ENCODE measurements at places on chromosomes 7 and 10.

GRCh38 chr7:4083513-4083912 lies 598.6 kb upstream of the FOXK1 start:
- no peak for DNase-seq

DNA sequence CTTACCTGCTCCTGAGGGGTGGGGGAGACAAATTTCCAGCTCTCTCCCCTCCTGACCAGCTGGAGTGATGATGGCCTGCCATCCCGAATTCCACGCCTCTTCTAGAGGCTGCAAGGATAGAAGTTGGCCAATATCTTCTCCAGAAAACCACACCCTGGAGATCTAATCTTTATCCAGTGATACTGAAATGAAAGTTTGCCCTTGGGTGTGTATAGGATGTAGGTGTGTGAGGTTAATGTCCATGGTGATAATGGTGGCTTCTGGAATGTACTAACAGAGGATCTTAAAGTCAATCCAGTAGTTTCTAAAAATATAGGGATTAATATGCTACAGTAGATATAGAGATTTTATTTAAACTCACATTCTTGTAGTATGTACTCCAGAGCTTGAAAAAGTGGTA lies 22.2 kb downstream of the AKR1B15 start:
- DNase-seq = no peak

DNA sequence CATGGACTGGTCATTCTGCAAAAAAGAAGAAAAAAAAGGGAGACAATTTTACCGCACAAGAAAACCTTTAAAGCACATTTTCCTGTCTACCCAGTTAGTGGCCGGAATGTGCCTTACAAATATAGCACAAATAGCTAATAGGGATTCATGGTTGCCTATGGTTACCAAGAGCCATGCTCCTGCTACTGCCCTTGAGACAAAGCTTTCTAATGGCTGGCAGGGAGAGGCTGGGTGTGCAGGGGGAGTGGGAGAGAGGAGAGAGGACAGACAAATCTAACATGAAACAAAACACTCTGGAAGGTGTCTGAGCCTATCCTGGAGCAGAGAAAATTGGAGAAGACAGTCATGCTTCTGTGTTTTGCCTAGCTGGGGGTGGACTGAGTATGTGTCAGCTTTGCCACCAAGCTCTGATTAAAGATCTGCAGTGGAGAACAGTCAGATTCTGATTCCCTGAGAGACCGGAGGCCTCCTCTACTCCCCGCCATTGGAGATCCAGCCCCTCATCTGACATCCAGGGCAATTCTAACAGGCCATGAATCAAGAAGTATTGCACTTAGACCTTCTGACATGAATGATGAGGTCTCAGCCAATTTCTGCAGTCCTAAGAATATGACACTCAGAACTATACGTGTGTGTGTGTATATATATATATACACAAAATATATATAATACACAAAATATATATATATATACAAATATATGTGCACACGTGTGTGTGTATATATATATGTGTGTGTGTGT lies 80.2 kb downstream of the PRTFDC1 start:
- no peak for DNase-seq

DNA sequence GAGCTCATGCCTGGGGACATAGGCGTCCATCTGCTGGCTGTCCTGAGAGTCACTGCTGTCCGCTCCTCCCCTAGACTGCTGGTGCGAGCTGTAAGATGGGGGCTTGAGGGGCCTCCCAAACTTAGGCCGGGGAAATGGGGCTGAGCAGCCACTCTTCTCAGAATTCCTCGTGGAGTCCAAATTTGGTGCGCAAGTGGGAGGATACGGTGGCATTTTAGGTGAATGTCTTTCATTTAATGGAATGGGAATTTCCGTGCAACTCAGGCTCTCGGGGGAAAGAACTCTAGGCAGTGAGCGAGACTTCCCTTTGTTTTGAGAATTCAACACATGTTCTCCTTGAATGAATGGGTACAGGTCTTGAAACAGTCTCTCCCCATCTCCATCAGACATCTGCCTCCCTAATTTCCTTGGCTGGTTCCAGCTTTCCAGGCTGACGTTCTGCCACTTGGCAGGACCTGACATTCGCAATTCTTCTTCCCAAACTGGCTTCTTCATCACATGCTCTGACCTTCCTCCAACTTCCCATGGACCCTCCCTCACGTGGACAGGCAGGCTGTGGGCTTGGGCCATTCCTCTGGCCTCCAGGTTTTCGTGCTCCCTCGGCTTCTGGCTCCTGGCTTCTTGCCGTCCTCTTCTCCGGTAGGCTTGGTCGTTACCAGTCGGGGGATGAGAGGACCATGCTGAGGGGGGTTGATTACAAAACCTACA lies 30.1 kb downstream of the JCAD start:
- DNase-seq = no peak

- no peak for DNase-seq
Observed at GRCh38 chr10:3727268-3727667, 57.7 kb downstream of the KLF6 start.

DNA sequence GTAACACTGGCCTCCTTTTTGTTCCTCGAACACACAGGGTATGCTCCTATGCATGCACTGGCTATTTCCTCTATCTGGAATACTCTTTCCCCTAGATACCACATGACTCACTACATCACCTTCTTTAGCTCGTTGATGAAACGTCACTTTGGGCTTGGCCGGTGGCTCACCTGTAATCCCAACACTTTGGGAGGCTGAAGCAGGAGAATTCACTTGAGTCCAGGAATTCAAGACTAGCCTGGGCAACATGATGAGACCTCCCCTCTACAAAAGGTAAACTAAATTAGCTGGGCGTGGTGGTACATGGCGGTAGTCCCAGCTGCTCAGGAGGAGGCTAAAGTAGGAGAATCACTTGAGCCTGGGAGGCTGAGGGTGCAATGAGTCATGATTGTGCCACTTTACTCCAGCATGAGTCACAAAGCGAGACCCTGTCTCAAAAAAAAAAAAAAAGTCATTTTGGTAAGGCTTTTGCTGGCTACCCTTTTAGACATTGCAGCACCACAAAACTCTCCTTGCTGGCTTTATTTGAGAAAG lies 14.5 kb downstream of the ANKIB1 start:
- no peak for DNase-seq

GRCh38 chr7:26522633-26523032 lies 231.0 kb downstream of the SNX10 start:
- DNase-seq = no peak

DNA sequence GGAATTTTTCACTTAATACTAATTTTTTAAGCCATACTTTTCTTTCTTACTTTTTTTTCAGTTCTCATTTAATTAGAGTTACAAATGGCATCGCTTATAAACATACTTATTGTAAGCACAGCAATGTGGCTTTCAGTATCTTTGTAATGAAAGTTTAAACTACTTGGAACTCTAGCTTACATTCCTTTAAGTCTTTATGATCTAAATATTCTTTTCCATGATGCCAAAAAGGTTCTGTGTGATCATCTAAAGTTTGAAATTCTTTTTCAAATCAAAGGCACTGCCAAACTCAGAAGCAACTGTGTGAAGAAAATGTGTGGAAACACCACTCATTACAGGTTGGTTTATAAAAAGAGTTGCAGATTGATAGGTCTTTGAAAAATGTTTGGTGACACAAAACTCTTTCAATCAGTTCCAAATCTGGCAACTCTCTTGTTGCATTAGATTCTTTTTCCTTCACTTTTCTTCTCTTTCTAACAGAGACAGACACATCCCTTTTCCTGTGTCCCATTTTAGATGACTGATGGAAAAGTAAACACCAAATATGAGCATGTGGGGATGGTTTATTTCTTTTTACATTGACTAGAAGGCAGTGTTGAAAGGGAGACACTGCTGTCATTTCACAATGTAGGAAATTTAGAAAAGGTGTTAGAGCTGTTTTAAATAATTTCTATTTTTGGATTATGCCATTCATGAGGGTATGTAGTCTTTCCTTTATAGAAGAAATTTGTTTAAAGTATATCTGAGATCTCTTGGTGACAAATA lies 392.3 kb downstream of the SUGCT start:
- DNase-seq = no peak

DNA sequence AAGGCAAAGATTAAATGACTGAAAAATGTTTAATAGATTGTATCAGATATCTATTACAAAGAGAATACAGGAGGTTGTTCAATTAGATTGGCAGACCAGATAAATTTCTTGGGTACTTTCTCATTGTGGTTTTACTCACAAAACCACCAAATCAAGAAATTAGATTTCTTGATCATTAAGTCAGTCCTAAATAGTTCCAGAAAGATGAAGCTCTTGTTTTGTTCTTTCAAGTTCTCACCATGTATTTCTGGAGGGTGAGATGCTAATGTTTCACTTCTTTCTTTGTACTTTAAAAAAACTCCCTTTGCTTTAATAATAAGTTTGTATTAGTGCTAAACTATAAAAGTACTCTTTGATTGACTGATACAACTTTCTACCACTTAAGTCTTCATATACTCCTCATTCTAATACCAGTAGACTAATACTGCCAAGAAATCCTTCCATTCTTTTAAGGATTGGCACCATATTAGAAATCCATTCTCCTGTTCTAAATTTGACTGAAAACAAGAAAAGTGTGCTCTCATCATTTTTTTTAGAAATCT lies 69.4 kb downstream of the RNF133 start:
- no peak for DNase-seq

DNA sequence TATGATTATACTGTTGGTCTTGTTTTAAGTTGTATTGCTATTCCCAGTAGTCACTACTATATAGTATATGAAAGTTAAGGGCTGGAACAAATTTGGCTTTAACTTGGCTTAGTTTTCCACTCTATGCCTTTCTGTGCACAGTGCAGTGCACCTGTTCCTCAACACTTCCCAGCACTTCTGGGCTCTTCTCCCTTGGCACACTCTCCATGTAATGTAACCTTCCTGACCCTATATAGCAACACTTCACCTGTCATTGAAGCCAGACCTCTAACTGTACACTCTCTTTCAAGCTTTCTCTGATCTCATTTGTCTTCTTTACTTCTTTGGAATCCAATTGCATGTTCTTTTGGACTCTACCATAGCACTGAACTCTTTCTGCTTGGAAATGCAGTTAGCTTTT lies 83.9 kb upstream of the SMIM30 start:
- no peak for DNase-seq

DNA sequence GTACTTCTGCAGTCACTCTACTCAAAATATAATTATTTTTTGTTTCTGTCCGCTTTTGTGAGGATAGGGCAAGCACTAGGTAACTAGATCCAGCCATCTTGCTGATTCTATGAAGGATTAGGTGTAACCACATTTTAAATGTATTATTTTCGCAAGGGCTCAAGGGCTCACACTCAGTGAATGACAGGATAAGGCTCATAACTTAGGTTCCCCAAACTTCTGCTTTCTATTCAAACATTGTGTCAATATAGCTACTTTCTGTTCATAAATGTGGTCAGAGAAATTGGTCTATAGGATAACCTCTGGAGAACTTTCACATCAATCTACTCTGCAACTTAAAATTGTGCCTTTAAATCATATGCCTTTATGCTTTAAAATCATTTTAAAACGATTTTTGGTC lies 1141.2 kb downstream of the SORCS1 start:
- DNase-seq = no peak

- no peak for DNase-seq
Observed at GRCh38 chr7:123972831-123973230, 47.8 kb downstream of the SPAM1 start.

DNA sequence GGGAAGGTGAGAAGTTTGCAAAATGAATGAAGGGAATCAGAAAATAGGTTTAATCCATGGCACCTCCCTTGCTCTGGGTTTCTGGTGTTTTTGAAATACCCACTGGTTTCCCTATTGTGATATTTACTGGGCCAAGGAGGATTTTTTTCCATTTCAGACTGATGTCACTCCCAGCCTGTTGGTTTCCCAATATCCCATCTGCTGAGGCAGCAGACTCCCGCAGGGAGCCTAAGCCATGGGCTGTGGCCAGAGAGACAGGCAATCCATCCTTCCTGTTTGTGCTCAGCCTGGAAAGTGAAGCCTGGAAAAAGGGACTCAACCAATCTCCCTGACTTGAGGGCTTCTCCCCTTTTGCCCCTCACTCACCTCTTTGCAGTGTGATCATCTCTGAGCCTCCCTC lies 22.8 kb downstream of the FAM107B start:
- no peak for DNase-seq

DNA sequence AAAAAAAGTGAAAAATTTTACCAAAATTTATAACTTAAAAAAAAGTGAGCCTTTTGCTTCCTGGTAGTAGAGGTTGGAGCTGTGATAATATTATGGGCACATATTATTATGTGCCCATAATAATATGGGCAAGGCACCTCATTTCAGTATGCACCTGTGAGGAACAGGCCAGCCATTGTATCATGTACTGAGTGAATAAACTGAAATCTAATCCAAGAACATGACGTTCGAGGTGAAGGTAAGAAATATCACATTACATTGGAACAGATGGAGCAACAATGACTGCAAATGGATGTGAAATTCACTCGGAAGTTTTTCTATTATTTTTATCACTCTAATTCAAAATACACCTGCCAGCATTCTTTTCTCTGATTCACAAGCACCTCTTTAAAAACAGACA lies 216.0 kb downstream of the KLF6 start:
- DNase-seq = no peak

GRCh38 chr10:117699436-117700075 lies 157.0 kb downstream of the EMX2 start:
- no peak for DNase-seq

GRCh38 chr10:122567056-122567660 lies 6.6 kb downstream of the DMBT1 start:
- no peak for DNase-seq

GRCh38 chr10:95295031-95295755 lies 4.4 kb upstream of the PDLIM1 start:
- no peak for DNase-seq

GRCh38 chr10:90741926-90742565 lies 115.8 kb downstream of the HTR7 start:
- no peak for DNase-seq

DNA sequence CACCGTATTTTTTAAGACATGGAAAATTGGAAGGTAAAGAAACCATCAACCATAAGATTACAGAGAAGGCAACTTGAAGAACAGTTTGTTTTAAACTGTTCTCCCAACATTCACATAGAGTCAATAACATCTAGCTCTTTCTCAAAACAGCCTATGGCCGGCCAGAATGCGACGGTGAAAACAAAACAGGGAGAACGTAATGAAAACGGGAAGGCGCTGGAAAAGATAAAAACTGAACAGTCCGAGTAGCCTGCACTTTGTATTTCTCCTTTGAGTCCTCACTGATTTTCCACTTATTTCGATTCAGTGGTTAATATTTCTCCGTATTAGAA lies 637 bp downstream of the MICU1 start:
- no peak for DNase-seq

DNA sequence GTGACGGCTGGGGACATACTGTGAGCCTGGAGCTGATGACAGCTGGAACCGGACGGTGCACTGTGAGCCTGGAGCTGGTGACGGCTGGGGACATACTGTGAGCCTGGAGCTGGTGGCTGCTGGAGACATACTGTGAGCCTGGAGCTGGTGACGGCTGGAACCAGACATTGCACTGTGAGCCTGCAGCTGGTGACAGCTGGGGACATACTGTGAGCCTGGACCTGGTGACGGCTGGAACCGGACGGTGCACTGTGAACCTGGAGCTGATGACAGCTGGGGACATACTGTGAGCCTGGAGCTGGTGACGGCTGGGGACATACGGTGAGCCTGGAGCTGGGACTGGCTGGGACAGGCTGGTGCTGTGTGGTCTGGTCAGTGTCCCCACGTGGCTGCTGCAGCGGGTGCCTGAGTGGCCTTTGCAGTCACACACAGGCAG lies 47.9 kb downstream of the PTPRN2 start:
- no peak for DNase-seq

- DNase-seq = no peak
Observed at GRCh38 chr7:103573479-103574058, 127.6 kb upstream of the SLC26A5 start.

GRCh38 chr10:129707406-129708388 lies 240.7 kb downstream of the MGMT start:
- no peak for DNase-seq

- DNase-seq = no peak
Observed at GRCh38 chr10:127243490-127244272, 47.3 kb upstream of the INSYN2A start.
